Stimulated activated CD4-positive, alpha-beta T cell treated with anti-CD3 and anti-CD28 coated beads, TNF-alpha, amount 100 ng/mL, for 1 hour (primary cell): ENCODE measurements at places on chromosomes 1 and 21.

- no peak for DNase-seq
Observed at GRCh38 chr1:229452956-229453801, 19.3 kb upstream of the ACTA1 start.

GRCh38 chr1:6414881-6415626 lies 4.7 kb downstream of the HES2 start:
- DNase-seq: no peak

DNA sequence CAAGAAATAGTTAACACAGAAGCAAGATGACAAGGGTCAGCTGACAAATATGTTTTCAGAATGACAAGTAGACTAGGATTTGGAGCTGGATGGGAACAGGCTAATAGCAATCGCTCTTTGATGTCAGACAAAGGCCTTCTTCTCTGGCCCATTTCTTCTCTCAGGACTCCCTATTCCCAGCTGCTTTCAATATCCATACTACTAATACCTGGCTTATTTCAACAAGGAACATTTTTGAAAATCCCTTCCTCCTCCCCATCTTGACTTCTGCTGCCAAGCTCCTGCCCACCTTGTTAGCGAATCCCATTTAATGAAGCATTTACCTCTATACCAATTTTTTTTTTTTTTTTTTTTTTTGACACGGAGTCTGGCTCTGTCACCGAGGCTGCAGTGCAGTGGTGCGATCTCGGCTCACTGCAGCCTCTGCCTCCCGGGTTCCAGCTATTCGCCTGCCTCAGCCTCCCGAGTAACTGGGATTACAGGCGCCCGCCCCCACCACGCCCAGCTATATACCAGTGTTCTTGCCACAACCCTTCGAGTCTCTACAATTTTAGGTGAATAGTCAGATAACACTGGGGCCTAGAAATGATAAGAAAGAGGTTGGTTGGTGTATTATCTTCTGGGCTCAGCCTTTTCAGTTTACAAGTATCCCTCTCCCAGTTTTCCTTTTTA lies 68.4 kb downstream of the MACF1 start:
- DNase-seq: no peak

GRCh38 chr1:110872745-110873720 lies at the start of gene CD53:
Gene CD53, plus strand, starts transcription at chr1:110873148. Its CDS starts 18,261 bp downstream, at chr1:110891409.
- peak; percentile 18 for DNase-seq

GRCh38 chr1:228390649-228391048 lies 16.0 kb downstream of the TRIM11 start:
- DNase-seq: no peak

- DNase-seq: no peak
Observed at GRCh38 chr21:45366931-45367401, 38.0 kb upstream of the COL18A1 start.

- no peak for DNase-seq
Observed at GRCh38 chr1:203539831-203540546, 46.0 kb downstream of the OPTC start.

DNA sequence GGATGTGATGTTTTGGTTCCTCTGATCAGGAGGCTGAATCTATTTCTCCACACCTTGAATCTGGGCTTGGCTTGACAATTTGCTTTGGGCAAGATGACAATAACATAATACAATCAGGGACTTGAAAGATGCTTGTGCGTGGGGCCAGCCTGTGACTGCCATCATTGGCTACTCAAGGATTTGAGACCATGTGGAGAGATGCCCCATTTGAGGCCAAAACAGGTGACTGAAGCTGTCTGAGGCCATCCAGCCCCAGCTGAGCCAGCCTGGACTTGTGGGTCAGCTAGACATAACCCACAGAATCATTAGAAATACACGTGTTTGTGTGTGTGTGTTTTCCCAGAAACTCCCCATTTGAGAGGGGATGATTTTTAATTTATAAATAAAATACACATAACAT lies 421.5 kb downstream of the PTPRU start:
- no peak for DNase-seq

GRCh38 chr21:14523234-14523633 lies 22.9 kb downstream of the SAMSN1 start:
- DNase-seq: no peak

DNA sequence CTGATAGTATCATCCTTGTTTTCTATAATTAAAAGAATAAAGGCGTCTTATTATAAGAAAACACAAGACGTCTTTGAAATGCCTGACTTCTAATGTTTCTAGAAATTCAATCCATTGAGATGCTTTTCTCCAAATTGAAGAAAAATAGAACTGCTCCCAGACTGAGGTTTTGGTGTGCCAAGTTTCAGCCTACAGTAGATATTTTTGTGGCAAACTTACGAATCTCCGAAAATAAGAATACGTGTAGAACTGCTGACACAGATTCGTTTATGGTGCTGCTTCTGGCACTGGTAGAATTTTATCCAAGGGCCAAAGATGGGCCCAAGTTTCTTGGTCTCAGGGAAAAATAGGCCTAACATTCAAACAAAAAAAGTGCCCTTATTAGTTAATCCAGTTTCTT lies 554.5 kb upstream of the NR5A2 start:
- no peak for DNase-seq
